ENCODE measurements at places on chromosomes 1 and 21. TPM values are rescaled to one million over a fixed set of nuclear protein-coding genes. Genes with fewer than 3 reads are reported as not detected.

IGFN1 gene
- not detected for total RNA-seq

TAL1 gene
- not detected for total RNA-seq

FLG2 gene
- not detected for total RNA-seq

C1orf210 gene
- not detected for total RNA-seq

JAM2 gene
- total RNA-seq: 2.0 TPM

LCE1E gene
- not detected for total RNA-seq

GJB4 gene
- not detected for total RNA-seq

MATN1 gene
- total RNA-seq: not detected

TMEM269 gene
- total RNA-seq: under 0.01 TPM

PRR9 gene
- total RNA-seq: not detected

ICOSLG gene
- under 0.01 TPM for total RNA-seq

PYHIN1 gene
- total RNA-seq: not detected

Measured in bronchus fibroblast of lung (primary cell).